ENCODE measurements at places on chromosomes 12 and 14.

GRCh38 chr12:59316938-59317337 lies 278.9 kb upstream of the SLC16A7 start:
- DNase-seq: no peak

- DNase-seq: peak; percentile 28
Observed at GRCh38 chr14:43503508-43503907, 1003.6 kb downstream of the FSCB start.

DNA sequence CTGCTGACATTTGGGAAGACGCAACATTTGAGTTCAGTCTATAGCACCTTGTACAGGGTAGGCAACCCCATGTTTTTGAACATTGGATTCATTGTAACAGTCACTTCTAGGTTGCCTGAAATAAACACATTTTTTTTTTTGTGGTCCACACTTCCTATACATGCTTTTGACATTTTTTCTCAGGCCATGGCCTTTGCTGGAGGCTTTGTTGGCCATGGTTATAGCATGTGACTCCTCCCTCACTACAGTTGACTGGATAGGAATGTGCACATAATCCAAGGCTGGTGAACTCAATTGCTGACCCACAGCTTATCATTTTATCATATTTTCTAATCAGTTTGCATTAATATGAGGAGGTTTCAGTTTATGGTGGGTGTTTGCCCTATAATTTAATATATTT lies 60.6 kb downstream of the TMEM117 start:
- no peak for DNase-seq

GRCh38 chr14:35285168-35286002 lies 6.8 kb upstream of the PSMA6 start:
- DNase-seq: peak; percentile 67

GRCh38 chr12:87656311-87656710 lies 372.9 kb downstream of the C12orf50 start:
- DNase-seq: no peak

- DNase-seq: peak; percentile 69
Observed at GRCh38 chr12:98646294-98647090, 1.4 kb downstream of the APAF1 start.

DNA sequence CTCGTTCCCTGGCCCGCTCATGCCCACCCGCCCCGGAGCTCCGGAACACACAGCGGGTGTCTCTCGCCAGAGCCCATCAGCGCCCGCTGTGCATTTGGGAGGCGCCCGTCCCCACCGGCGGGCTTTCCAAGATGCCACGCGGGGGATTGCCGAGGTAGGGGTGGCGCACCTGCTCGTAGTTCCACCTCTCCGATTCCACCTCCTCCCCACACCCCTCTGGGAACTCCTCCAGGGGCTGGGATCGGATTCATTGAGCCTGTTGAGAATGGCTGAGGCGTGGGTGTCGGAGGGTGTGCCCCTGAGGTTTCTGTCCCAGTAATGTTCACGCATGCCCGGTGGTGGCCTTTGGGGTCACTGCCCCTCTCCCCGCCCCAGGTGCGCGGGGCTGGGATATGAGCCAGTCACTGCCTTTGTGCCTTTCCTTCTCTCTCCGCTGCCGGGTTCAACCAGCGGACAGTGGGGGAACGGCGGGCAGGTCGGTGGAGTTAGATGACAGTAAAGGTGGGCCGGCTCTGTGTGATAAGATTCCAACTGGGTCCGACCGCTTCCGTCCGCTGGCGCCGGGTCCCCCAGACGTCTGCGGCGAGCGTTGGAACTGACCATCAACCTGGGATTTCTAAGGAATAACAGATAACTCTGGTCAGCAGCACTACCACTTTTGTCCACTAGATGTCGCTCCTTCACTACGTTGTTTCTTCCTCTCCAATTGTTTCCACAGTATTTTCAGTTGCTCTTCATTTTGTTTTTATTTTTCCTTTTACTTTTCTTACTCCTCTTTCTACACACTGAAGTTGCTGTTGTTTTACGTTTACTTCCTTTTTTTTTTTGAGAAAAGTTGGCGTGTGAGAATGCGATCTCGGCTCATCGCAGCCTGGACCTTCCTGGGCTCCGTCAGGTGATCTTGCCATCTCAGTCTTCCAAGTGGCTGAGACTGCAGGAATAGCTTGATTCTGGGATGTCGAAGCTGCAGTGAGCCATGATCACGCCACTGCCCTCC lies 178.1 kb upstream of the ALG10B start:
- DNase-seq: peak; percentile 75

GRCh38 chr12:73598626-73599025 lies 939.0 kb upstream of the ATXN7L3B start:
- peak; percentile 12 for DNase-seq

- DNase-seq: no peak
Observed at GRCh38 chr12:13289653-13290289, 93.2 kb downstream of the EMP1 start.

- DNase-seq: peak; percentile 81
Observed at GRCh38 chr12:91986084-91986483, 159.6 kb downstream of the BTG1 start.

DNA sequence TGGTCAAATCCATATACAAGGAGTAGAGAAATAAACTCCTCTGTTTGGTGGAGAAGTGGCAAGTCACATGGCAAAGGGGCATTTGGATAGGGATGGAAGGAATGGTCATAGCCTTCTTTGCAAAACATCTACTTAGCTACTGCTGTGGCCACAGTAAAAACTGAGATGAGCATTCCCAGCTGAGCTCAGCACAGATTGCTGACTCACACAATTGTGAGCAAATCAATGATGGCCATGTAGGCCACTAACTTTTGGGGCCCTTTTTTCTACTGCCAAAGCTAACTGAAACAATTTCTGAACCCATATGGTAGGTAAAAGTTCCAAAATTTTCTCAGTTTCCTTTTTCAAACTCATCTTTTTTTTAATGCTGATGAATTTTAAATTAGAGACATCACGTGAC lies 31.6 kb downstream of the DUSP6 start:
- DNase-seq: no peak

GRCh38 chr12:8466241-8466640 lies 10.5 kb downstream of the CLEC6A start:
- DNase-seq: no peak

DNA sequence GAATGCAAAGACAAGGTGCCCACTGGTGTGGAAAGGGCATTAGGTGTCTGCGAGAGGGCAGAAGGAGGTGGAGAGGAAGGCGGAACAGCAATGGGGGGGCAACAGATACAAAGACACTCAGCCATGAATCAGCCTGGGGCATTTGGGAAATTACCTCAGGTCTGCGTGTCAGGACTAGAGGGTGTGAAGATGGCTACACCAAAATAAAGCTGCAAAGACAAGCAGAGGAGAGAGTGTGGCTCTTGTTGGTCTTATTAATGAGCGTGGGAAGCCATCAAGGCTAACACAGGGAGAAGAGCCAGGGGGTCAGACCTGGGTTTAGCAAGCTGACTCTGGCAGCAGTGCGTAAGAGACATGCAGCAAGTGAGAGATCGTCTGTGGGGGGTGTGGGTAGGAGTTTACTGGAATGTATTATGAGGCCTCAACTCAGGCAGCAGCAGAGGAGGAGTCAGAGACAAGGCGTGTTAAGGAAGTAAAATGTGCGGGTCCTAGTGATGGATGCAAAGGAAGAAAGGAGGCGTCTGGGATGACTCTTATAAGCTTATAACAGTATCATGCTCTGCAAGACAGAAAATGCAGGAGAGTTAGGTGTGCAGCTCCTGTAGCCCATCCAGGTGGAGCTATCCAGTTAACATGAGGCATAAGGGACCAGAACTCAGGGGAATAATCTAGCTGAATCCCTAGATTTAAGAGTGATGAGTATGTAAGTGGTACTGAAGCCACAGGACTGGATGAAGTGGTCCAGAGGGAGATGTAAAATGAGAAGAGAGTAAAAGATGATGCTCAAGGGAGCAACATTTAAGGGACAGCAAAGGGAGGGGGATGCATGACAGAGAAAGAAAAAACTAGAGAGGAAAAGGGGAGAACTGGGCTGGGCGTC lies 50.4 kb downstream of the KCNK10 start:
- no peak for DNase-seq

GRCh38 chr12:65318186-65318685 lies 39.8 kb downstream of the MSRB3 start:
- no peak for DNase-seq

- DNase-seq: peak; percentile 68
Observed at GRCh38 chr12:15522574-15523187, 200.4 kb downstream of the PTPRO start.

- no peak for DNase-seq
Observed at GRCh38 chr12:91922674-91923073, 223.0 kb downstream of the BTG1 start.

GRCh38 chr12:113612076-113612728 lies 140.5 kb upstream of the LHX5 start:
- DNase-seq: no peak

DNA sequence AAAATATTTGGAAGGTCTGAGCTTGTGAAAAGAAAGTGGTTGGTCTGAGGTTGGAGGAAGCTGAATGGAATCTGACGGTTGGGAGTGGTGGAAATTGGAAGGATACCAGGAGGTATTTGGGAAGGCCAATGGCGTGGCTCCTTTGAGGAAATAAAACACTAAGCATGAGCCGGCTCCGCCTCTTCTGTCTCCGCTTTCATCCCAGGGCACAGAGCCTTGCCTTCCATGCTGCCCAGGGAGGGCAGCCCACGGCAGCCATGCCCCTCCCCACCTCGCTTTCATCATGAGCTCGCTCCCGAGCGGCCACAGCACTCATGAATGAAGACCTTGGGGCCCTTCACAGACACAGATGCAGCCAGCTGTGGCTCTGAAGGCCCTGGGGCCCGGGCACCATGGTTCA lies 36.2 kb downstream of the HSP90AA1 start:
- DNase-seq: peak; percentile 24

DNA sequence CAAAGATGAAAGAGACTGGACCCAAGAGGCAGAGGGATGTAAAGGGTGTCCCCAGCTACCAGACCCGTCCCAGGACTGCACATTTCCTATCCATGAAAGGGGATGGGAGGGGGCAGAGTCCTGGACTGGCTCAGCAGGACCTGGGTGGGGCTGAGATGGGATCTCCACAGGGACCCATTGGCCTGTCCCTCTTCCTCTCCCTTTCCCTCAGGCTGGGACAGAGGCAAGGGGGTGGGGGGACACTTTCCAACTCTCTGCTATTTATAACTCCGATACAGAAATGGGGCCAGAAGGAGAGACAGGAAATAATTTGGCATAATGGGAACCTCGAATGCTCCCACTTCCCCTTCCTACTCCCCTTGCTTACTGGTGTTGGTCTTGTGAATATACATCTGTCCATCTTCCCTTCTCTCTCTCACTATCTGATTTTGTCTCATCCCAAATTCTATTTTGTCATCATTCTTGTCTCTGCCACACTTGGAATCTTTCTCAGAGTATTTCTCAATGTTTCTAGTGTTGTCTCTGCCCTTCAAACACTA lies 1.1 kb upstream of the ITGA7 start:
- no peak for DNase-seq

- DNase-seq: peak; percentile 66
Observed at GRCh38 chr12:121297435-121297991, 1.0 kb upstream of the CAMKK2 start.

GRCh38 chr14:90815822-90816662 lies at the start of gene TTC7B:
Gene TTC7B, minus strand, starts transcription at chr14:90816430. Its CDS starts 135 bp downstream, at chr14:90816295.
- DNase-seq: peak; percentile 56

GRCh38 chr12:61993734-61994345 lies 266.4 kb upstream of the USP15 start:
- peak; percentile 3 for DNase-seq

GRCh38 chr12:56932146-56932545 lies 2.1 kb downstream of the SDR9C7 start:
- DNase-seq: no peak

- peak; percentile 34 for DNase-seq
Observed at GRCh38 chr12:89280833-89281538, 71.3 kb downstream of the DUSP6 start.

DNA sequence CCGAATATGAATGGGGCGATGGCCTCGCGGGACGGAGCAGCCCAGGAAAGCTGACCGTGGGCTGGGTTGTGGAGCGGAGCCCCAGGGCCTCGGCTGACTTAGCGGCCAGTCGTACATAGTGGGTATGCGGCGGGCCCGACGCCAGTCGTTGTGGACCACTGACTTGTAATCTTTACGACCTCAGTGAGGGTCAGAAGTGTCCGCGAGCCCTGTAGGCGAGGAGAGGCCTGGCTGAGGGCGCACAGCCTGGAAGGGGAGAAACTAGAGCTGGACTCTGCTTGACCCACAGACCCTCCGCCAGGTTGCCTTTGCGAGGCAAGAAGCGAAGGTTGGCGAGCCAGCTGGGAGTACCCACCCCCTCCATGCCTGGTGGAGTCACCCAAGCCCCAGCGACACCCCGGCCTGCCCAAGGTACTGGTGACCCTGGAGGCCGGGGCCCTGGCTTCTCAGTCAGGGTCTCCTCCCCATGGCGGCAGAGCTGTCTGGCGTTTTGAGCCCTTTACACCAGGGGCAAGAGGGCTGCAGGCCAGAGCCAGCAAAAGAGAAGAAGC lies 15.6 kb upstream of the DYNC1H1 start:
- DNase-seq: no peak

GRCh38 chr12:93145086-93145485 lies 216.0 kb upstream of the EEA1 start:
- no peak for DNase-seq

DNA sequence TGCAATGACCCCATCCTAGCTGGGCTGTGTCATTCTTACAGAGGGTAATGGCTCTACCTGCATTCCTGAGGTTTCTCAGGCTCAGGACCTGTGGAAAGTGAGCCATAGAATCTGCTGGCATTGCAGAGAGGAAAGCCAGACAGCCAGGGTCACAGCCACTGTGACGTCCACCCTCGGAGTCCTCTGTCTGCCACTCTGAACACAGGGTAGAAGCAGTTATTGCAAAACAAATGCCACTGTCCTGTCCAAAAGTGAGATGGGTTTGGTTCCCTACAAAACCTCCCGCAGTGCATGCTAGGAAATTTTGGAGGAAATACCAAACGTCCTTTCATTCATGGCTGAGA lies 37.8 kb downstream of the TNFAIP2 start:
- no peak for DNase-seq

GRCh38 chr14:94059998-94060397 lies 21.0 kb downstream of the DDX24 start:
- DNase-seq: no peak

- DNase-seq: peak; percentile 100
Observed at GRCh38 chr12:124837958-124838803, 25.5 kb downstream of the SCARB1 start.

DNA sequence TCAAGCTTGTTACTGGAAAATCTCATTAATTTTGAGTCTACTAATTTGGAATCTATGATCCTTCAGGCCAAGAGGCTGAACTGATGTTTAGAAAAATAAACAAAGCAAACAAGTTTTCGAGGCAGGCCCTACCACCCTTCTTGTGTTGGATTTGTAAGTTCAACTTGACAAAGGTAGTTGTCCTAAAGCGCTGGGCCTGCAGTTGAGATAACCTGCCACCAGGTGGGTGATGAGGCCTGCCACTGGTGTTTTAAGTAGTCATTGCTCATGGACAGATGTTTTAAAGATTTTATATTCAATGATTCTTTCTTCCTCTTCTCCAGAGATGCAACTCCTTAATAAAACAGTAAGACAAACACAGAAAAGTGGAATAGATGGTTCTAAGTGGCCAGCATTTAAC lies 19.4 kb downstream of the ACVRL1 start:
- DNase-seq: peak; percentile 46

Measured in ELR (cell line).